Left ventricle myocardium inferior (tissue), 1 donor: ENCODE measurements at places on chromosomes 4 and X. TPM values are rescaled to one million over a fixed set of nuclear protein-coding genes. Genes with fewer than 3 reads are reported as not detected.

EMCN gene
- 43.6 TPM for total RNA-seq

MAGEC1 gene
- total RNA-seq = not detected

GATA1 gene
- total RNA-seq = not detected

DCAF12L2 gene
- total RNA-seq = 0.11 TPM

- DNase-seq = no peak
Measured at GRCh38 chr4:27934871-27935270, 1074.2 kb downstream of the STIM2 start.

DNA sequence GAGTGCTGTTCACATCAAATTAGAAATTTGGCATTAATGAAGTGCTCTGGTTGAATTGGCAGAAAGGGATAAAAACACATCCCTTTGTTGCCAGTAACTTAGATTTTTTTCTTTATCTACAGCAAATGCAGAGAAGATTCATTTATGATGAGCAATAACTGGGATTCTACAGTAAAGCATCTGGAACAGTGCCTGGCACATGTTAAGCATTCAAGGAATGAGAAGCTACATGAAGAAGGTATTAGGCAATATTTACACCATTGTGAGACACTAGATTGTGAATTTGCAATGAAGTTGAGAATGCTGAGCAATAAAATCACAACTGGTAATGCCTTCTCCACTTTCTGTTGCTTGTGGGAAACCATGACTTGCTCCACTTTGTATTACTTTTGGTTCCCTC lies 33.5 kb downstream of the PCDH19 start:
- DNase-seq = no peak

- DNase-seq = no peak
Measured at GRCh38 chrX:38937400-38937799, 136.1 kb downstream of the MID1IP1 start.
